Sciatic nerve (tissue), 2 donors: ENCODE measurements at places on chromosomes 4 and X. TPM values are rescaled to one million over a fixed set of nuclear protein-coding genes. Genes with fewer than 3 reads are reported as not detected.

The CYBB gene
- total RNA-seq: 39.8 TPM

The MAMLD1 gene
- 15.3 TPM for total RNA-seq

The PABPC4L gene
- 1.9 TPM for total RNA-seq

The FLNA gene
- total RNA-seq: 1,228 TPM

The ATRX gene
- 141 TPM for total RNA-seq

The PLXNA3 gene
- total RNA-seq: 73.0 TPM

The CA5B gene
- 35.9 TPM for total RNA-seq

The GAK gene
- total RNA-seq: 96.6 TPM

The SHROOM3 gene
- 46.2 TPM for total RNA-seq

The IL1RAPL2 gene
- total RNA-seq: 0.94 TPM

The AFP gene
- total RNA-seq: not detected

- DNase-seq: peak; percentile 67
These were observed 20.1 kb upstream of the CSF2RA start for GRCh38 chrX:1248331-1249061.

DNA sequence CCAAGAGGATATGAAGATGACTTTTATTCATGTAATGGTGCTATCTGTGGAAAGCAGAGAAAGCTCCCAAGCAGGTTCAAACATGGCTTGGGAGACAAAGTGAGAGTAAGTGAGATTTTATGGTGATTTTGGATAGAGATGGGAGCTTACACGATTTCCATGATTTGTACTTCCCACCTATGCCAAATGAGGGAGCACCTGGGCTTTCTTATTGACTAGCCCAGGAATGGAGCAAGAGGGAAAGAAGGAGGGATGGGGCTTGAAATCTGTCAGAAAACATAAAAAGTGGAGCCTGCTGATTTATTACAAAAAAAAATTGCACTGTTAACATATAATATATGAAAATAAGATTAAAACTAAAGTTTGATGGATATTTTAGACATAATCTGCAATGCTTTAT, 703.5 kb upstream of the PABPC4L start:
- no peak for DNase-seq

DNA sequence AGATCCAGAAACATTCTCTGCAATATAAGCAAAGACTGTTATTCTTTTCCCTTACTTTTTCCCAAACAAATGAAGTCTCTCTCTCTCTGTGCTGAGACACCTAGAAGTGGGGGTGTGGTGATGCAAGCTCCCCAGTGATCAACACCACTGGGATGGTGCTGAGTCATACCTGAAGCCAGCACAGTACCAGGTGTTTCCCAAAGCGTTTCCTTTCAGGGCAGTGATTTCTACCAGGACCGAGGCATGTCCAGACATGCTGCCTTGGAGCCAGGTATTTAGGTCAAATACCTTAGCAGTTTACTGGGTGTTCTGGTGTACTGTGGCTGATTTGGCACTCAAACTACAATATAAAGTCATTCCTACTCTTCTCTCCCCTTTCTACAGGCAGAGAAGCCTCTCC, 726.5 kb downstream of the FAM133A start:
- DNase-seq: no peak

- DNase-seq: no peak
These were observed 58.0 kb upstream of the FRMPD4 start for GRCh38 chrX:12080265-12080664.

GRCh38 chr4:76905521-76905920, 7.6 kb upstream of the SOWAHB start:
- DNase-seq: no peak

- no peak for DNase-seq
These were observed 103.3 kb downstream of the TMEM144 start for GRCh38 chr4:158313566-158313965.

- DNase-seq: no peak
These were observed 332.5 kb downstream of the PDGFC start for GRCh38 chr4:156638925-156639605.

GRCh38 chr4:83993774-83994173, 457.9 kb downstream of the GPAT3 start:
- DNase-seq: no peak

DNA sequence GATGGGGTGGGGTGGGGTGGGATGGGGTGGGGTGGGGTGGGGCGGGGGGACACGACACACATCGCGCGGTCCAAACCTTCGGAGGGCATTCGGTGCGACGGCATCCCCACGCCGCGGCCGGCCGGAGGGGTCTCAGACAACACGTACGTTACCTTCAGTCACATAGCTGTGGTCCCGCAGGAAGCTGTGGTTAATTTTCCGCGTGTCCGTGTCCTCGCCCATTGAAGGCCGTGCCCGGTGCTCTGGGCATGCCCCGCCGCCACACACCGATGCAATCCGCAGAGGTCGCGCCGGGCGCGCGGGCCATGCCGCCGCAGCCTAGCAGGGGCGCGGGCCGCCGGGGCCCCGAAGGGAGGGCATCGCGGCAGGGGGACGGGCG, 417 bp downstream of the PPP2R2C start:
- peak; percentile 50 for DNase-seq

- DNase-seq: no peak
These were observed 26.9 kb downstream of the AFF1 start for GRCh38 chr4:86961605-86962295.

- no peak for DNase-seq
These were observed 14.2 kb downstream of the SEPSECS start for GRCh38 chr4:25146076-25146475.

DNA sequence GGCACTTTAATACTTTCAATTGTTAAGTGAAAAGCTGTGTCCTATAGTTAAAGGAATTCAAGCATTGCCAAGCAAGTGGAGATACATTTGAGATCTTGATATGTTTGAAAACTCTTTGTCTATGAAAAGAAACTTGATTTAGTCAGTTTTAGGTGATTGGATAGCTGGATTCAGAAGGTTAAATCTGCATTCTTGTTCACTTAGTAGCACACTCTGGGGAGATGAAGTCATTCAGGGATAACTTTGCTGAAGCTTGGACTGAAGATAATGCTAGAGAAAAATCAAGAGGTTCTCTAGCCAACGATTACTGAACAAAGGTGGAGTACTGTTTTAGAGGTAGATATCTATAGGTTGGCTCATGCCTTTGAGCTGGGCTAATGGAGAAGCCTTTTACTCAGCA, 90.6 kb downstream of the DCAF8L2 start:
- DNase-seq: no peak

DNA sequence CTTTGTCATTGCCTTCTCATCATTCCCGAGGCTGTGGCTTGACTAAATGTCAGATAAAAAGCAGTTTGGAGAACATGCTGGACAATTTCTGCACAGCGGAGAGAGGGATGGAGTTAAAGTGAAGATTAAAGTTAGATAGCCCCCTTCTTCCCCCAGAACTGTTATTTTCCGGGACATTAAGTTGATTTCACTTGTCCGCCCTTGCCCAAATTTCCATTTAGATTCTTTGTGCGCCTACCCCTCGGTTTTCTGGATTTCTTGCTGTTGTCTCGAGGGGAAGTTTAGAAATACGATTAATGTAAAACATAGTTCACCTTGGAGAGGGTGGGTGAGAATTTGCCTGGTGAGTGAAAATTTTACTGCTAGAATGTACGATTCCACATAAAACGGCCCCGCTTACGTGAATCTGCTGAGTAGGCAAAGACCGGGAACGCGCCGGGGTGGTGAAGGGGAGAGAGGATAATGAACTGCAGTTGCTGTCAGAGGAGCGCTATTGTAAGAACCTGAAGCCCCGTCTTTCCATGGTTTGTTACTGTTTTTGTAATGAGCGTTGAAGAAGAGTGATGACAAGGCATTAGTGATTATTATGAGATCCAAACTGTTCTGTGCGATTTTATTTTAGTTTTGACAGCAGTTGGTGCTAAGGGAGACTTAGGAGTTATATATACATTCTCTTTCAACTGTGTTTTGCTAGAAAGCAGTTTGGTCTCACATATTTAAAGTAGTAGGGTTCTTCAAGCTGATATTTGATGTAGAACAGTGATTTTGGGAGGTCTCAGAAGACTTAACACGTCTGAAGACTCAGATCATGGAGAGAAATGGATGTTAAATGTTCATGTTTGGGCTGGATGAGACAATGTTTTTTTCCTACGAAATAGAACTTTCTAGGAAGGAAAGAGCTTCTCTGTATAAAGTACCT, 73.0 kb downstream of the AFF1 start:
- DNase-seq: peak; percentile 83

GRCh38 chr4:1008840-1009541, 2.4 kb upstream of the FGFRL1 start:
- no peak for DNase-seq

DNA sequence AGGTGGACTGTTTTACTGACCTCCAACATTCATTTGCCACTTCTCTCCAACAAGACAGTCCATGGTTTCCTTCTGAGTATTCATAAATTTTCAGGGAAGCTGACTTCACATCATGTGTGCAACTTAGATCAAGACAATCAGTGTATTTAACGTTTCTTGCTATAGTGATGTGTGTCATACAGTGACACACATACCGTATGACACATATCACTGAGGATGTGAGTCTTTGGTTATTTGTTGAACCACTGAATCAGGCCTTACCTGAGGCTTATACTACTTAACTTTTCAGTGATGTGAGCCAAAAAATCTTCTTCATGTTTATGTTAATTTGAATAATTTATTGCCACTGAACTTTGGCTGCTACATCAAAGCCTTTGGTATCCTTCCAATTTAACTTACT, 166.8 kb downstream of the BMPR1B start:
- DNase-seq: no peak

- DNase-seq: no peak
These were observed 5.1 kb downstream of the PPARGC1A start for GRCh38 chr4:23884741-23885140.

- no peak for DNase-seq
These were observed 1393.1 kb upstream of the DIAPH2 start for GRCh38 chrX:95291561-95291960.

DNA sequence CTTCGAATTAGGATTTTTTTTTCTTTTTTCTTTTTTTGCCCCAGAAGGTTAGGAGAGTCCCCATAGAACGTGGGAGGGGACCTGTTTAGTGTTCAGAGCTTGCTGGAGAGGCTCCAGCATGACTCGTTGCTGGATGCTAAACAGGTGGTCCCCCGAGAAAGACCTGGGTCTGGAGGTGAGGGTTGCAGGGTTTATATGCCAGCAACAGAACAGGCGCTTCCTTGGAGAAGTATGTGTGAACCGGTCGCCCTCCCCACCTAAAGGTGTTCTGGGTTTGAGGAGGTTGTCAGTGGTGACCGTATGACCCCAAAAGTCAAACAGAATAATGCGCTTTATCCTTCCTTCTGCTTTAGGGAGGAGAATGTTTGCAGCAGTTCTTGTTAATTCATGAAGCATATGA, 52.1 kb upstream of the SHOX start:
- DNase-seq: no peak

- no peak for DNase-seq
These were observed 460.4 kb upstream of the GALNT7 start for GRCh38 chr4:172708184-172708583.

GRCh38 chr4:77065382-77065781, 10.4 kb downstream of the CCNI start:
- DNase-seq: no peak

DNA sequence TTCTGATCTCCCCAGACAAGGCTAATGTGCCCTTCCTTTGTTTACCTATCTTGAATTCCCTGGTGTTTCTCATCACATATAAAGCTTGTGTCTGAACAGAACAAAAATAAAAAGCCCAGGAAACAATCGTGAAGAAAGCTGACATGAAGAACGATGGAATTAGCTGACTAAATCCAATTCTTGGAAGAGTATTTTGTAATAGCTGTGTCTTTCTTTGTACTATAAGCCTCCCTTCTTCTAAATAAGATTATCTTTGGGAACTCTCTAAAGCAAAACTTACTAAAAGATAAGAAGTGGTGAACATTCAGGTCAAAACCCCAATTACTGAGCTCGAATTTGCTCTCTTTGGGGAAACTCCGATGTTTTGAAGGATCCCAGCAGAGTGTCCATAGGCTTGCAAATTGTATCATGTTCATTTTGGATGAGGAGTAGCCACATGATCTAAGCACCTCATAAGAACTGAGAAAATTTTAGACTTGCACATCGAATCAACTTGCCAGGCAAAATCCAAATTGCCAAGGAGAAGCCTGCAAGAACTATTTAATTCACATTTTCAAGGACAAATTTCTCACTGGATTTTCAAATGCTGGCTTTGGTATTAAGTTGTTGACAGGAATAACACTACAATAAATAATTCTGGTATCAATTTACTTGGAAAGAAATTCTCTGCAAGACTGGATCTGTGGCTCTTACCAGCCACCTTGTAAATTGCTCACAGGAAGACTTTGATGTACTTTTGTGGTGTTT, 106.2 kb downstream of the LNX1 start:
- no peak for DNase-seq
